ENCODE measurements at places on chromosomes 13 and 19. TPM values are rescaled to one million over a fixed set of nuclear protein-coding genes. Genes with fewer than 3 reads are reported as not detected.
A peak's percentile ranks its signal among the peaks of the same experiment; 100 is the strongest.

DNA sequence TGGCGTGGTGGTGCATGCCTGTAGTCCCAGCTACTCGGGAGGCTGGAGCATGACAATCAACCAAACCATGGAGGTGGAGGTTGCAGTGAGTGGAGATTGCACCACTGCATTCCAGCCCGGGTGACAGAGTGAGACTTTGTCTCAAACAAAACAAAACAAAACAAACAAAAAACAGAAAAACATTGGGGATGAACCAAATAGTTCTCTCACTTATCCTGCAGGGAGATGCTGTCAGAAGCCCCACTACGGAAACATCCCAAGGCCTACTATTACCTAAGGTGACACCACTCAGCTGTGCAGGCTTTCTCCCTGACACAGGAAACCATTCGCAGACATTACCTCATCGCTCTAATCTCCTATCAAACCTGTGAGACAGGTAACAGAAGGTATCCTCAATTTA lies 113.5 kb downstream of the FOXO1 start:
- no peaks in the 10 kb centered on the region for H3K27me3 ChIP-seq
- no peaks in the 10 kb centered on the region for H3K4me1 ChIP-seq
- DNase-seq, result no peak

DNA sequence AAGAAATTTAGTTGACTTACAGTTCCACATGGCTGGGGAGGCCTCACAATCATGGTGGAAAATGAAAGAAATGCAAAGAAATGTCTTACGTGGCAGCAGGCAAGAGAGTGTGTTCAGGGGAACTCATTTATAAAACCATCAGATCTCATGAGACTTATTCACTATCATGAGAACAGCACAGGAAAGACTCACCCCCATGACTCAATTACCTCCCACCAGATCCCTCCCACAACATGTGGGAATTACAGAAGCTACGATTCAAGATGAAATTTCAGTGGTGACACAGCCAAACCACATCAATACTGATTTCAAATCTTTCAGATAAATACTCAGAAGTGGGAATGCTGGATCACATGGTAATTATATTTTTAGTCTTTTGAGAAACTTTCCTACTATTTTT lies 1357.9 kb downstream of the SLITRK5 start:
- no peak overlapping the region for H3K27ac ChIP-seq
- H3K4me3 ChIP-seq, result no peak overlapping the region
- H3K27me3 ChIP-seq, result no peaks in the 10 kb centered on the region
- no peaks in the 10 kb centered on the region for H3K4me1 ChIP-seq
- H3K36me3 ChIP-seq, result no peaks in the 10 kb centered on the region

DNA sequence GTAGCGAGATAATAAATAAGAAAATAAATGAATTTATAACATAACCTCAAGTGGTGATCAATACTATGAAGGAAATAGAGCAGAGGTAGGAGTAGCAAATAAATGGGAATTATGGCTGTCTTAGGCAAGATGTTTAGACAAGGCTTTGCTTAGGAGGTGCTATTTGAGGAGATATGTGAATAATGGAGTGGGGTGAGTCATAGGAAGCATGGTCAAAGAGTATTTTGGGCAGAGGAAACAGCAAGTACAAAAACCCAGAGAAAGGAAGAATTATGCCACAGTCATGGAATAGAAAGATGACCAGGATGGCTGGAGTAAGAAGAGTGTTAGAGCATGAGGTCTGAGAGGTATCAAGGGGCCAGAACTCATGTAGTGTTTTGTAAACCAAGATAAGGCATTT lies 33.6 kb upstream of the LPAR6 start:
- H3K27ac ChIP-seq, result no peak overlapping the region
- H3K4me3 ChIP-seq, result no peak overlapping the region
- no peaks in the 10 kb centered on the region for H3K36me3 ChIP-seq
- H3K27me3 ChIP-seq, result no peaks in the 10 kb centered on the region
- no peaks in the 10 kb centered on the region for H3K4me1 ChIP-seq

DNA sequence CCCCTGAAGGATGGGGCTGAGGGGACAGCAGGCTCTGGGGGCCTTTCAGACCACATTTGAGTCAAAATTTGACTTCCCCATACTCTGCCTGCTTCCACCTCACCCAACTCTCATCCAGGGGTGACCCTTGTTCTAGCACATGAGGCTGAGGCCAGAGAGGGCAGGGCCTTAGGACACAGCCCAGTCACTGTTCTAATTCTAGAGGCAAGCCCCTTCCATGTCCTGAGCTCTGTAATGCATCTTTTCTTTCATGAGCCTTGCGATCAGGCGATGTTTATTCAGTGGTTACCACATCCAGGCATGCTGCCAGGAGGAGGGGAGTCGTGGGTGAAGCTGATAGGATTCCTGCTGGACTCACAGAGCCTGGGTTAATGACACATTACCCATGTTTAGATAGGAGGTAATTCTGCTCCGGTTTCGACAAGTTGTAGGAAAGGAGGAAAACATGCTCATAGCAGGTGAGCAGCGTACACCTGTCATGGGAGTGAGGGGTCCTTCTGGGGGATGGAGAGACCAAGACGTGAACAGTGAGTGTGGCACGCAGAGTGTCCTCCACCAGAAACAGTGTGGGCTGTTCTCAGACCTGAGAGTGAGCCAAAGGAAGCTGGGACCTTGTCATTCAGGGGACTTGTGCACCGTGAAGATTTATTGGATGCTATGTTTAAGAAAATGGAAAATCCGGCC lies 9.3 kb downstream of the RPS9 start:
- H3K27me3 ChIP-seq, result no peaks in the 10 kb centered on the region
- H3K4me1 ChIP-seq, result peaks cover 20% of the 10 kb centered on the region
- H3K4me3 ChIP-seq, result no peak overlapping the region
- H3K27ac ChIP-seq, result peak overlapping the region; percentile 71
- H3K36me3 ChIP-seq, result peaks cover 46% of the 10 kb centered on the region

- DNase-seq, result no peak
- peaks cover 2% of the 10 kb centered on the region for H3K36me3 ChIP-seq
- no peaks in the 10 kb centered on the region for H3K4me1 ChIP-seq
Measured at GRCh38 chr19:35055715-35056179, 14.2 kb downstream of the HPN start.

- H3K36me3 ChIP-seq, result no peaks in the 10 kb centered on the region
- H3K27ac ChIP-seq, result no peak overlapping the region
- H3K4me3 ChIP-seq, result no peak overlapping the region
- no peaks in the 10 kb centered on the region for H3K4me1 ChIP-seq
Measured at GRCh38 chr13:76516586-76516985, 369.6 kb downstream of the KCTD12 start.

- no peak overlapping the region for H3K4me3 ChIP-seq
- no peak overlapping the region for H3K27ac ChIP-seq
- DNase-seq, result no peak
- no peaks in the 10 kb centered on the region for H3K27me3 ChIP-seq
- no peaks in the 10 kb centered on the region for H3K36me3 ChIP-seq
- no peaks in the 10 kb centered on the region for H3K4me1 ChIP-seq
Measured at GRCh38 chr13:47611664-47612288, 389.3 kb downstream of the SUCLA2 start.

DNA sequence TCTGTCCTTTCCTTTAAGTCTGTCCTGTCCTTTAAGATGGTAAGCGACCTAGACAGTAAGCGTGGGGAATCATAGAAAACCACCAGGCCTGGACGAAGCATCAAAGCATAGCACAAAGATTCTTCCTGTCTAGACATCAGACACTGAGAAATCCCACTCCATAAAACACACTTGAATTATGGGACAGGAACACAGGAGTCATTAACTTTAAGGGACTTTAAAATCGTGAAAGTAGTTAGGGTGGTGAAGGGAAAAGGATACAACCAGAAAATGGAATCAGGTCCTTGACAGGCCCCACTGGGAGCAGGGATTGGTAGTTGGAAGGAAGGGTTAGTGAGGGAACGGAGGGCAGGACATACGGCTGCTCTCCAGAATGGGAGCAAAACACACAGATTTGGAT lies 31.6 kb upstream of the C1QTNF9 start:
- peaks cover 32% of the 10 kb centered on the region for H3K4me1 ChIP-seq
- H3K27ac ChIP-seq, result no peak overlapping the region
- H3K4me3 ChIP-seq, result no peak overlapping the region
- H3K36me3 ChIP-seq, result peaks cover 18% of the 10 kb centered on the region

- H3K27ac ChIP-seq, result no peak overlapping the region
- peaks cover 9% of the 10 kb centered on the region for H3K36me3 ChIP-seq
- no peaks in the 10 kb centered on the region for H3K27me3 ChIP-seq
- no peak for DNase-seq
Measured at GRCh38 chr19:10192922-10193321, 1.8 kb downstream of the DNMT1 start.

DNA sequence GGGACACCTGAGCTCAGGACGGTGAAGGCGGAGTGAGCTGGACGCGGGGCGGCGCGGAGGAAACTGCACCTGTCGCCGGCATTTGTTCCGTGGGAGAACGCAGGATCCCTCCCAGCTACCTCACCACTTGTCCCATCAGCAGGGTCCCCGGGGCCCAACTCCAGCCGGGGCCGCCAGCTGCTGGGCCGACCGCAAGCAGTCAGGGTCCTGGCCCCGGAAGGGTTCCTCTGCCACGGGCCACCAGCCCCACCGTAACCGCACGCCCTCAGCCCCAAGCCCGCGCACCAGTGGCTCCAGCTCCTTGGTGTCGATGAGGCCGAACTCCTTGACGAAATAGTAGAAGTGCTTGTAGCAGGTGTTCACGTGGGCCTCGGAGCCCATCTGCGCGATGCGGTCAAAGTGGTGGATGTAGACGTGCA lies 19.6 kb downstream of the MOB3A start:
- peaks cover 92% of the 10 kb centered on the region for H3K36me3 ChIP-seq
- H3K4me3 ChIP-seq, result no peak overlapping the region
- H3K4me1 ChIP-seq, result no peaks in the 10 kb centered on the region
- DNase-seq, result no peak
- no peaks in the 10 kb centered on the region for H3K27me3 ChIP-seq
- H3K27ac ChIP-seq, result no peak overlapping the region

- no peaks in the 10 kb centered on the region for H3K27me3 ChIP-seq
- H3K27ac ChIP-seq, result no peak overlapping the region
- H3K4me3 ChIP-seq, result no peak overlapping the region
- DNase-seq, result no peak
- H3K36me3 ChIP-seq, result peaks cover 6% of the 10 kb centered on the region
Measured at GRCh38 chr13:99507054-99507453, 5.8 kb downstream of the TM9SF2 start.

DNA sequence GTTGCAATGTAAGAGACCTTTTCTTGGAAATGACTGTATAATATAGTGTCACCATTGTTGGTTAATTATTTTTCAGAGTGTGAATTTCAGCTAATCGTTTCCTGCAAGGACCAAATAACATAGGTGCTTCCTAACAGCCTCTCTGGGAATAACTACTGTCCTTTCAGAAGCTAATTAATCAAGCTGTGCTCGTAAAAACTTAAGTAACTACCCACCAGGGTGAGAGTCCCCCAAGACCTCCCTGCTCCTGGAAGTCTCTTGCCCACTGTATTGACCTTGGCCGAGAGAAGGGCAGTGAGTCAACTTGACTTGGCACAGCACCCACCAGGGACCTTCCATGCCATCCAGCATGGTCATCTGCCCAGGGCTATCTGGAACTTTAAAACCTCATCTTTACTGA lies 50.3 kb downstream of the UQCRFS1 start:
- H3K27ac ChIP-seq, result no peak overlapping the region
- no peaks in the 10 kb centered on the region for H3K36me3 ChIP-seq
- no peak overlapping the region for H3K4me3 ChIP-seq
- DNase-seq, result peak; percentile 3
- H3K4me1 ChIP-seq, result no peaks in the 10 kb centered on the region

GRCh38 chr19:39969681-39970424 lies 1.1 kb upstream of the PSMC4 start:
- H3K4me3 ChIP-seq, result peak overlapping the region; percentile 72
- H3K27me3 ChIP-seq, result no peaks in the 10 kb centered on the region
- peaks cover 25% of the 10 kb centered on the region for H3K36me3 ChIP-seq
- no peak for DNase-seq
- peaks cover 14% of the 10 kb centered on the region for H3K4me1 ChIP-seq
- H3K27ac ChIP-seq, result peak overlapping the region; percentile 88

DNA sequence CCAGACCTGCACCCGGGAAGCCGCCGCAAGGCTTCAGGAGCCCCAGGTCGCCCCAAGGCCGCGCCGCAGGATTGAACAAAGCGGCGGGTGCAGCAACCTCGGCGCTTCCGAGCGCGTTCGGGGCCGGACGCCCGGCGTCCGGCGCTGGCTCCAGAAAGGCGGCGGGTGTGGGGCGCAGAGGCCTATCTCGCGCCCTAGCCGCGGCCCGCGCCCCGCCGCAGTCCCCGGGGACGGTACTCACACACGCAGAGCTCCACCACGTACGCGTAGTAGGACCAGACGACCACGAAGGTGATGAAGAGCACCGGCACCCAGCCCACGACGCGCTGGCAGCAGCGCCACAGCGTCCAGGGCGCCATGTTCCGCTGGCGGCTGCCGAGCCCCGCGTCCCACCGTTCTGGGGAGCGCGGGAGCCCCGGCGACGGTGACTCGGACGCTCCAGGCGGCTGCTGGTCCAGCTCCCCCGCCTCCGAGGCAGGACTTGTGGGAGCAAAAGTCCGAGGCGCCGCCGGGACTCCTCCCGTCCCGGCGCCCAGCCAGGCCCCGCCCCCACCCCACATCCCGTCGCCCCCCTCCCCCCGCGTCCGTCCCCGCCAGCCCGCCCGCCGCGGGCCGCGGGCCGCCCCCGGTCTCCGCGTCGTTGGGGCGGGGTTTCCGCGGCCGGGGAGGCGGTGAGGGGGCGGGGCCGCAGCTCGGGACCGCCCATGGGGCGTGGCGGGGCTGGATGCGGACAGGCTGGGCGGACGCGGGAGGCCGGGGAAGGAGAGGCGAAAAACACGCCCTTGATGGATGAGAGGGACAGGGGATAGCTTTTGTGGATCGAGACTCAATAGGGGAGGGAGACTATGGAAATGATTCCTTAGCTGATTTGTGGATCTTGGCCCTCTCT lies at the start of gene ZDHHC20:
ZDHHC20 (minus strand) TSS at position 491 of the 889 bp plus-strand sequence; CDS start at position 359, 132 bp downstream.
- H3K27ac ChIP-seq, result peak within 1 kb of the TSS; percentile 76
- H3K4me3 ChIP-seq, result peak within 1 kb of the TSS; percentile 82
- no peaks in the 10 kb centered on the region for H3K27me3 ChIP-seq
- H3K36me3 ChIP-seq, result no peaks in the 10 kb centered on the region

DNA sequence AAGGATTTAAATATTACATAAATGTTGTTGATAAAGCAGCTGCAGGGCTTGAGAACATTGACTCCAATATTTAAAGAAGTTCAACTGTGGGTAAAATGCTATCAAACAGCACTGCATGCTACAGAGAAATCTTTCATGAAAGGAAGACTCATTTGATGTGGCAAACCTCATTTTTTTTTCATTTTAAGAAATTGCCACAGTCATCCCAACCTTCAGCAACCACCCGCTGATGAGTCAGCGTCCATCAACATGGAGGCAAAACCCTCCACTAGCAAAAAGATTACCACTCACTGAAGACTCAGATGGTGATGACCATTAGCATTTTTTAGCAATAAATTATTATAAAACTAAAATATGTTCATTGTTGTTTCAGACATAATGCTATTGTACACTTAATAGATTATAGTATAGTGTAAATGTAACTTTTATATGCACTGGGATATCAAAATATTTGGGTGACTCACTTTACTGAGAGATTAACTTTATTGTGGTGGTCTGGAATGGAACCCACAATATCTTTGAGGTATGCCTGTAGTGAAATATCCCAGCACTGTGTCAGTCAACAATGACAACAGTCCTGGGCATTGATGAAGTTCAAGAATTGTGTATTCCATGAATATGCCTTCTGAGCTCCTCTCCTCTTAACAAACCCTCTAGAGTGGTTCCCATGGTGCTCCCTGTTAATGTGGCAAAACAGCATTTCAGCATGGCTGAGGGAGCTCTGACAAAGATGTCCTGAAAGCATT lies 52.4 kb upstream of the SOX21 start:
- H3K27me3 ChIP-seq, result no peaks in the 10 kb centered on the region
- no peaks in the 10 kb centered on the region for H3K4me1 ChIP-seq
- no peak for DNase-seq

Gene SLC15A1
- total RNA-seq, result 0.10 TPM

Gene CGB3
- total RNA-seq, result 0.72 TPM

Gene CD37
- 10.5 TPM for total RNA-seq

Gene CXCL17
- total RNA-seq, result not detected

Gene FAM83E
- not detected for total RNA-seq
